Frontal cortex (tissue), 4 donors: ENCODE measurements at places on chromosomes 2 and 18. TPM values are rescaled to one million over a fixed set of nuclear protein-coding genes. Genes with fewer than 3 reads are reported as not detected.

The POTEE gene
- total RNA-seq, result not detected

The RBM44 gene
- 5.3 TPM for total RNA-seq

The SEMA4C gene
- total RNA-seq, result 52.6 TPM

The ZNF521 gene
- total RNA-seq, result 17.1 TPM

The UNC80 gene
- total RNA-seq, result 9.4 TPM

The SEPTIN10 gene
- total RNA-seq, result 115 TPM

The NT5C1B gene
- total RNA-seq, result not detected

The TGFA gene
- total RNA-seq, result 14.3 TPM

DNA sequence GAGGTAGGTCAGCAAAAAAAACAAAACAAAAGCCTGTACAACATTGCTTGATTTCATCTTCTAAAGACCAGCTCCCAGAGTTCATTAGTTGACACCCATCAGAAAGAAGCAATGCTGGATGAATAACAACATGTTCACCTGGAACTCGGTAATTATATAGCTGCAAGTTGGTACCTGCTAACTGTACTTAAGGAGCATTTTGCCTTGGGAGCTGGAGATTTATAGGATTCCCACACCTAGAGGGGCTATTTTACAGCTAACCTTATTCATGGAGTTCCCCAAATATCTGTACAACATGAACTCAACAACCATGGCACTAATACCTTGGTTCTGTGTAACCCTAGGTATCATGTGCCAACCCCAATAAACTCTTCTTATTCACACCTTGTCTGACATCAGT lies 281.1 kb upstream of the NCKAP5 start:
- no peak for DNase-seq

DNA sequence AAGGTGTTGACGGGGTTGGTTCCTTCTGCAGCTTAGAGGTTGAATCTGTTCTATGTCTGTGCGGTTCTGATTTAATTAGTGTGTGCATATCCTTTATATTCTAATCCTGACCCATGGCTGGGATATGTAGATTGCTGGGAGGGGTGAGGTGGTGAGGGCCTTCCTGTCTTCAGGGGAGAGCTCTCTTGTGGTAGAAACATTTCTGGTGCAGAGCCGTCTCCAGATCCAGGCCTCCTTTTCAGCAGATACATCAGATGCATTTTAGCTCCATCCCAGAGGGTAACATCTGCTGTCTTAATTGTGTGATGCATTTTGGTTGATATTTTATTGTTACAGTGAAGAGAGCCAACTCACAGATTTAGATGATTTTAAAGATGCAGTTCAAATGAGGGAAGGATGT lies 227.8 kb downstream of the AGAP1 start:
- no peak for DNase-seq

DNA sequence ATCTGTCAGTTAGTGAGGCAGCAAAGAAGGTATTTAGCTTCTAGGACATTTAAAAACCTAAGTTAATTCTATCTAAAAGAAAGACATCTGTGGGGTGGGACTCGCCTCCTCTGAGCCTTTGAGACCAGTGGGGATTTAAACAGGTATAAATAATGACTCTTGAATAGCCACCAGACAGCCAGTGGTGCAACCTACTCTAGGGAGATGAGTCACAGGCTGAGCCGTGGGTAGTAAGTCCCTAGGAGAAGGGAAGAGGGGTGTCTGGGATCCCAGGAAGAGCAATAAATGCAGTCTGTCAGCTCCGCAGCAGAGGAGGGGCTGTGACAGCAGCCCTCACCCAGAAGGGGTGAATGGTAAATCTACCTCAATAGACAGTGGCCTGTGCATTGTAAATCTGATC lies 43.1 kb upstream of the GALNT3 start:
- no peak for DNase-seq

GRCh38 chr2:25082002-25082622 lies 40.2 kb downstream of the EFR3B start:
- DNase-seq, result no peak

DNA sequence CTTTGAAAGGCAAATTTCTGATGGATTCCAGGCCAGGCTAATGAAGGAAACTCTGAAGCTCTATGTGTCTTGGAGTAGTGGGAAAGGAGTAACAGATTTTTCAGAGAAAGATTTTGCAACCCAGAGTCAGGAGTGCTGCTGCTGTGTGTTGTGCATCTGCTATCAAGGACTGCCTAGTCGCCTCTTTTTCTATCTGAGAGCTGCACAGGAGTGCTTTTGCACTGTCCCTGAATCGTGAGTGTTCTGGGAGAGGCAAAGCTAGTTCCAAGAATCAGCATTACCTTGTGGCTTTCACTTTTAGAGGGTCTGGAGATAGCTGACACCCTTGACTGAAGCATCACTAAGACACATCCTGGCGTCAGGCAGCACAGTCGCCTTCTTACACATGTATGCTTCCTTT lies 336.4 kb downstream of the PARD3B start:
- DNase-seq, result no peak

DNA sequence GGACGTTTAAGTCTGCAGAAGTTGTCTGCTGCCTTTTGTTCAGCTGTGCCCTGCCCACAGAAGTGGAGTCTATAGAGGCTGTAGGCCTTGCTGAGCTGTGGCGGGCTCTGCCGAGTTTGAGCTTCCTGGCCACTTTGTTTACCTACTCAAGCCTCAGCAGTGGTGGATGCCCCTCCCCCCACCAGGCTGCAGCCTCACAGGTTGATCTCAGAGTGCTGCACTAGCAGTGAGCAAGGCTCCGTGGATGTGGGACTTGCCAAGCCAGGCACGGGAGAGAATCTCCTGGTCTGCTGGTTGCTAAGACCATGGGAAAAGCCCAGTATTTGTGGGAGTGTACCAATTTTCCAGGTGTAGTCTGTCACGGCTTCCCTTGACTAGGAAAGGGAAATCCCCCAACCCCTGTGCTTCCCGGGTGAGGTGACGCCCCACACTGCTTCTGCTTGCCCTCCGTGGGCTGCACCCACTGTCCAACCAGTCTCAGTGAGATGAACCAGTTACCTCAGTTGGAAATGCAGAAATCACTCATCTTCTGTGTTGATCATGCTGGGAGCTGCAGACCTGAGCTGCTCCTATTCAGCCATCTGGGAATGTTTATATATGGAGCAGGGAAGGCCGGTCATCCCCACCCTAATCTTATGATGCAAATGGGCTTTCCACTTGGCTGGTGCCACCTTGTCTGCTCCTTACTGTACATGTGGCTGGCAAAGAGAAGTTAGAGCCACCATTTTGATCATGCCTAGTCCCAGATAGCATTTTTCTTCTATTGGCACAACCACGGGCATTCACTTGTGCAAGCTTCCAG lies 156.9 kb upstream of the ITGA6 start:
- no peak for DNase-seq

DNA sequence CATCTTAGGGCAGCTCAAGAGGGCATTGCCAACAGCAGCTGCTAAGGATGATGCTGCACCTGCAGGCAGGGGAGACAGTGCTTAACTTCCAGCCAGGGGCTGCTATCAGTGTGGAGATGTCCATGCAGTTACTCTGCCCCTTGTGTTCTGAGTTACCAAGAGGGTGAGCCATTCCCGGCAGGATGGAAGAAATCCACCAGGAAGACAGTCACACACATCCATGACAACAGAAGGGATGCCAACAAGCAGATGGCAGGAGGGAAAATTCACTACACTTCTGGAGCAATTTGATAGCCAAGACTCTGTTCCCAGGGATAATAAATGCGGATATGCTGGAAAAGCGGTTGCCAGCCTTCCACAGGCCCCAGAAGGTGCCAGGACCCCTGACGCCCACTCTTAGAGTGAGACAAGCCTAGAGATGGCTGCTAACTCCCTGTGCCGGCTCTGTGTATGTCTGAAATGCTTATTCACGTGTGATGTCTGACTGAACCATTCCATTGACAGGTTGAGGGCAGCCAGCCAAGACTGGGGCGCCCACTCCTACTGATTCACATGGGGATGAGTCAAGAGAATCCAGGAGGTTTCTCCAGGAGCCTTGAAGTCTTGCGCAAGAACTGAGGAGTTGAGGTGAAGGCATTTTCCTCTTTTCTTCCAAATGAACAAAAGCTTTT lies 24.5 kb downstream of the LOXHD1 start:
- DNase-seq, result no peak

- no peak for DNase-seq
These were observed 66.5 kb upstream of the SLC1A4 start for GRCh38 chr2:64922482-64923384.

DNA sequence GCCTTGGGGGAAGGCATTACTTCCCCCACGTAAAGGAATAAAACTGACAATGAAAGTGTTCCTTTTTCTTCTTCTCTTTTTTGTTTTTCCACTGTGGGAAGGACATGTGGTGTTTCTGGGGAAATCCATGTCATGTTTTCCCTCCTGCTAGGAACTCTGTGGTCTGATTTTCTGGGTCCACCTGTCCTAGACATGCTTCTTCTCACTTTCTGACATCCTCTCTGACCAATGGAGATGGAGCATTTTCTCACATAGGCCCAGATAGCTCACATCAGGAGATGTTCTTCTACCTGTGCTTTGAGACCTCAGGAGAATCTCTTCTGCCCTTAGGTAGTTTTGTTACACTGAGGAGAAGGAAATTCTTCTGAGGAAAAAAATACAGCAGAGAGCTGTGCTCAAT lies 252.0 kb upstream of the SIX3 start:
- no peak for DNase-seq

DNA sequence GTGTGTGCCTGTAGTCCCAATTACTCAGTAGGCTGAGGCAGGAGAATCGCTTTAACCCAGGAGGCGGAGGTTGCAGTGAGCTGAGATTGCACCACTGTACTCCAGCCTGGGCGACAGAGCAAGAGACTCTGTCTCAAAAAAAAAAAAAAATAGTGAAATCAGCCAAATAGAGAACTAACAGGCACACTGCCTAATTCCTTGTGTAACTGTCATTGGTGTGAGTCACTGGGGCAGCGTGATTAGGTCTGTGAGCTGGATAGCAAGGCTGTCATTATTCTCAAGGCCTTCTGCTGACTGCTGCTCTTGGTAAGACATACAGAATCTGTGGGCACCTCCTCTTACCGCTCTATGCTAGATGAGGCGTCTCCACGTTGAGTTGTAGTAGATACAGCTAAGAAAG lies 270.3 kb downstream of the NEDD4L start:
- DNase-seq, result no peak

- DNase-seq, result no peak
These were observed 274.0 kb downstream of the TCF4 start for GRCh38 chr18:55314031-55314430.

DNA sequence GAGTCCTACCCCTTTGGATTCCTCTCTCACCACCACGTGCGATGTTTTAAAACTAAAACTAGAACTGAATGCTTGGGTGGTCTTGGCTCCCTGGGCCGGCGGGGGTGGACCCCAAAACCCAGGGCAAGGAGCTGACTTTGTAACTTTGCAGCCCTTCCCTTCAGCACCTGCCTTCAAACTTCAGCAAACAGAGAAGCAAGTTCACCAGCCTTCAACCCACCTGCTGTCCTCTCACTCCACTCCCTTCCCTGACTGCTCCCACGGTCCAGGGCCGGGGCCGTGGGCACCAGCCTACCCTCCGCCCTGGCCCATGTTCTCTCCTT lies 54.5 kb downstream of the COL6A3 start:
- DNase-seq, result no peak

GRCh38 chr2:84527137-84528129 lies 11.1 kb downstream of the DNAH6 start:
- DNase-seq, result no peak

GRCh38 chr2:239828192-239828972 lies 196.8 kb downstream of the NDUFA10 start:
- no peak for DNase-seq

DNA sequence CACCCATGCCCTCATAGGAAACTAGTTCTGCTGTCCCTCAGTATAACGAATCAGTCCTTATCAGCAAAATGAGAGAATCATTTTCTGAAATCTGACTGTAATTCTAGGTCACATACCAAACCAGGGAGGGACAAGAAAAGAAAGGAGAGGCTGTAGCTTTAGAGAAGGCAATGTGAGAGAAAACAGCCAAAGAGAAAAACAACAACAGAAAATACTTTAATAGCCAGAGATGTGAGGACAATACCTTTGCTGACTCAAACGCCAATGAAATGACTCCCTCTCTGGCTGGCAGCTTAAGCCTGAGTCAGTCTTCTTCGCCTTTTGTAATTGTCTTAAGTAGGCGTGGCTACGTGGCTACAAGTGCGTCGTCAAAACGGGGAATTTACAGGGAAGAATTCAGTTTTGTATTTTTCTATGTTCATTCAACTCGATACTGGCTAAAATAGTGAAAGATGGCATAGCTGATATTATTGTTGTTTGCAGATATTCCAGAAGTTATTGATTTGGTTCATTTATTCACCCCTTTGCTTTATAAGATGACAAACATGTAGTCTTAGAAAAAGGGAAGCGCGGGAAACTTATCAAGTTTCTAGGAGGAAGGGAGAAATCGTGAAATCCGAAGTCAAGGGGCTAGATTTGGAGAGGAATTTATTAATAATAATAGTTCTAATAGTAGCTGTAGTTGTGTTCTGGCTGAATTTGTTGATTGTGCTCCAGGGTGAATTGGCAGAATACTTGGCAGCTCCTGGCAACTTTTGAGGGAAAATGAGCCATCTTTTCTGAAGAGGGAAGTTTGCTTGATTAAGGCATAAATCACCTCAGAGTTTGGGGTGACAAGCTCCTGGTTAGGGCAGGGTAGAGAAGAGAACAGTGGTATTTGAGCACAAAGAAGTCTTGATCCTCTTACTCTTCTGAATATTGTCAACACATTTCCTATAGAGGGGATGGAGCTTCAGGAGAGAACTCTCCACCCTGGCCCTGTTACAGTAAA lies at the start of gene IL1A:
Gene IL1A (minus strand): TSS at position 295 of the 991 bp plus-strand sequence. CDS start 723 bp downstream, outside the sequence.
- no peak for DNase-seq

DNA sequence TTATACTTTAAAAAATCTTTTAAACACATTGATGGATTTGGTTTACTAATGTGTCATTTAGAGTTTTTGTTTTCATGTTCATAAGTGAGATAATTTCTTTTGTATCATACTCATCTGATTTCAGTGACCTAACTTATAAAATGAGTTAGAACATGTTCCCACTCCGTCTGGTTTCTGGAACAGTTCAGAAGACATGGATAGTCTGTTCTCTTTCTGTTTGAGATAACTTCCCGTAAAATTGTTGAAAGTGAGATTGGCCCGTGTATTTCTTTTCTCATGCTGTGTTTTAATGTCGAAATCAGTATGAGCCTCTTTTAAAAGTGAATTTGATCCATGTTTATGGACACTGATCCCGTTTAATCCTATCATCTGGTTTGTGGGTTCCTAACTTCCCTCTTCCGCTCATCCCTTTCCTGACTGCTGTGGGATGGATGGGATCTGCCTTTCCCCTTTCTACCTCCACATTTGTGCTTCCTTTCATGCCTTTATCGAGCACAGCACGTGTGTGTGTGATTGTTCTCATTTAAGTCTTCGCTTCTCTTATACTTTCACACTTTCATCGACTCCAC lies 78.9 kb downstream of the COPS8 start:
- no peak for DNase-seq

GRCh38 chr2:21234001-21234400 lies 110.2 kb downstream of the TDRD15 start:
- DNase-seq, result no peak

GRCh38 chr2:142670362-142670761 lies 207.1 kb upstream of the KYNU start:
- no peak for DNase-seq
